Activated CD4-positive, alpha-beta T cell treated with anti-CD3 and anti-CD28 coated beads, Interleukin-2, amount 10 ng/mL, durations not matched to agents 7 days and 5 days (primary cell): ENCODE measurements at places on chromosomes 4 and X. TPM values are rescaled to one million over a fixed set of nuclear protein-coding genes. Genes with fewer than 3 reads are reported as not detected.

GRCh38 chrX:107628662-107629539 lies 591 bp downstream of the PRPS1 start:
- peaks cover 27% of the 10 kb centered on the region for H3K4me1 ChIP-seq
- DNase-seq = peak; percentile 73
- no peaks in the 10 kb centered on the region for H3K27me3 ChIP-seq
- peak overlapping the region; percentile 97 for H3K27ac ChIP-seq

DNA sequence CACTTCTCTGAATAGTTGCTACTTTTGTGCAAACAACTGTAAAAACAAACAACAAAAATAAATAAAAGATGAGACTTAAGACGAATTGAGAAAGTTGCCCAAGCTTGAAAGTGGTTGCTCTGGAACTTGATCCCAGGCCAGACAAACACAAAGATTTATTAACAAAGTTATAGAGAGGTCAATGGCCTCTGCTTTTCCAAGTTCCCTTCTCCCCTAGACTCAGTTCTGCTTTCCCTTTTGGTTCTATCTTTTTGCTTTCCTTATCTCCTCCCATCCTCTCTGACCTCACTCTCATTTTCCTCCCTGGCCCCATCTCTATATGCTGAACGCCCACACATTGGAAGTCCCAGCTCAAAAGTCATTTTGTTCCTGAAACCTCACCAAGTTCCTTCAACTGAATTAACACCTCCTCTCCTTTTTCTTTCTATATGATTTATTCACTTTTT lies 82.7 kb downstream of the MXRA5 start:
- no peak overlapping the region for H3K27ac ChIP-seq
- no peaks in the 10 kb centered on the region for H3K36me3 ChIP-seq
- DNase-seq = no peak
- H3K4me1 ChIP-seq = no peaks in the 10 kb centered on the region

DNA sequence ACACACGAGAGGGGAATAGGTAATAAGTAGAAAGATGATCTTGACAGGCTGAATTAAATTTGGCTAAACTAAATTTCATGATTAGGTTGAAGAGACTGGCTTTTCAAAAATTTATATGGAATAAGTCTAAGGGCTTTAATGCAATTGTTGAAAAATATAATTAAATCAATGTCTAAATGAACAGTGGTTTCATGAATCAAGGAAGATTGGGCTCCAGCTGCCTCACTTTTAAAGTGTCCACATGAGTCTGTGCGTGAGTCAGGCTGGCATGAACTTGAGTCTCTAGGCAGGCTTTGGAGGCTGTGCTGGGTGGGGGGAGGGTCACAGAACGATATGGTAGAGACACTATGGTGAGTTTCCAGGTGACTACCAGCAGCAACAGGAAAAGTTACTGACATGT lies 111.9 kb downstream of the SORBS2 start:
- no peak overlapping the region for H3K4me3 ChIP-seq
- no peak for DNase-seq
- H3K36me3 ChIP-seq = no peaks in the 10 kb centered on the region
- no peak overlapping the region for H3K27ac ChIP-seq
- H3K27me3 ChIP-seq = no peaks in the 10 kb centered on the region

GRCh38 chr4:22473268-22473667 lies 42.6 kb downstream of the ADGRA3 start:
- peaks cover 4% of the 10 kb centered on the region for H3K4me1 ChIP-seq
- DNase-seq = no peak
- no peaks in the 10 kb centered on the region for H3K36me3 ChIP-seq
- no peak overlapping the region for H3K4me3 ChIP-seq

DNA sequence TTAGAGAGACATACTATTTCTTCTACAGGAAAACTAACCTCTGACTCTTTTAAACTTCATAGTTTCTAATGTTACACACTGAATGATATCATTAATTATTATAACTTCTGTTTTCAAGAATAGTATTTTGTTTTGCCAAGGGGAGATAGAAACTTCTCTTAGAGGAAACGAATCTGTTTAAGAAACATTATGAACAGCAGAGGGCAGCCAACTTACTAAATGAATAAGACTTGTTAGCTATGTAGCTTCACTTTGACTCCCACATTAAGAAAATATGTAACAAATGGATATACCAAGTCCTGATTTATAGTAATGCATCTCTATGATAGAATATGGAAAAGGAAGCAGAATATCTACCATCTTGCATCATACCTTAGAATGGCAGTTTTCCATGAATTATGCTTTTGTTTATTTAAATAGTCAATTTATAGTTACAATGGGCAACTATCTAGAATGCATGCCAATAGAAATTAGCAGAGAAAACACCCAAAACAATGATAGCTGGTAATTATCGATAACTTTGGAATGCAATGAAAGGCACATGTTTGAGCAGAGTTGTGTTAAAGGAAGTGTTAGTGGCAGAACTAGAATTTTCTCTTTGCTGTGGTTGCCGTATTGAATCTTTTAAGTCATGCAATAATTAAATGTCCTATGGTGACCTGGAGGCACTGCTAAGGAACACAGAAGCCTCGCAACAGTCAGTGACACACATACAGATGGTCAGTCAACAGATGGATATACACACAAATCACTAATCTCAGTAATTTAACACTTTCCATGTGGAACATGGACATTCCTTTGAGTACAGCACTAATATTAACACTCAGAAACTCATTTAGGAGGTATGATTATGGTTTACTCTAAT lies 105.7 kb upstream of the PDLIM3 start:
- H3K27me3 ChIP-seq = peaks cover 37% of the 10 kb centered on the region
- H3K36me3 ChIP-seq = no peaks in the 10 kb centered on the region
- peaks cover 2% of the 10 kb centered on the region for H3K4me1 ChIP-seq
- no peak overlapping the region for H3K27ac ChIP-seq
- no peak overlapping the region for H3K4me3 ChIP-seq

GRCh38 chrX:104343428-104344129 lies 88.8 kb upstream of the ESX1 start:
- no peaks in the 10 kb centered on the region for H3K36me3 ChIP-seq
- peak; percentile 48 for DNase-seq
- no peak overlapping the region for H3K27ac ChIP-seq

GRCh38 chr4:40718586-40718985 lies 31.2 kb upstream of the NSUN7 start:
- no peaks in the 10 kb centered on the region for H3K36me3 ChIP-seq
- peaks cover 20% of the 10 kb centered on the region for H3K4me1 ChIP-seq
- no peak overlapping the region for H3K27ac ChIP-seq
- no peak for DNase-seq
- H3K4me3 ChIP-seq = no peak overlapping the region

DNA sequence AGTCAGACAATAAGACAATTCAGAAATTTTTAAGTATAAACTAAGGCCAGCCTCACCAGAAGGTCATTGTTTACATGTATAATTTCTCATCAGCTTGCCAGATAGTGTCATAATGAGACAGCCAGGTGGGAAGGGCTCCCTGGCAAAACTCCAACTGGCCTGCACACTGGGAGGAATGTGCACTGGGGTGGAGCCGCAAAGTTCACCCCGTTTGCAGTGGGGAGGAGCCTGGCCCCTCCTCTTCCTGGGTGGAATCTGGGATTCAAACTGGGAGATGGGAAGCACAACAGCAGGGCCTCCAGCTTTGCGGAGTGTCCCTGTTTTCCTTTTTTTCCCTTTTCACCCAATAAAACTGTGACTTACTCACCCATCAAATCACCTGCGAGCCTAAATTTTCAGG lies 329.9 kb downstream of the SMARCA1 start:
- no peak for DNase-seq
- H3K27ac ChIP-seq = no peak overlapping the region
- H3K36me3 ChIP-seq = no peaks in the 10 kb centered on the region
- no peak overlapping the region for H3K4me3 ChIP-seq
- no peaks in the 10 kb centered on the region for H3K27me3 ChIP-seq

GRCh38 chrX:122241959-122242358 lies 942.1 kb upstream of the GRIA3 start:
- no peak overlapping the region for H3K4me3 ChIP-seq
- DNase-seq = no peak
- H3K27me3 ChIP-seq = no peaks in the 10 kb centered on the region
- no peak overlapping the region for H3K27ac ChIP-seq
- H3K4me1 ChIP-seq = no peaks in the 10 kb centered on the region

DNA sequence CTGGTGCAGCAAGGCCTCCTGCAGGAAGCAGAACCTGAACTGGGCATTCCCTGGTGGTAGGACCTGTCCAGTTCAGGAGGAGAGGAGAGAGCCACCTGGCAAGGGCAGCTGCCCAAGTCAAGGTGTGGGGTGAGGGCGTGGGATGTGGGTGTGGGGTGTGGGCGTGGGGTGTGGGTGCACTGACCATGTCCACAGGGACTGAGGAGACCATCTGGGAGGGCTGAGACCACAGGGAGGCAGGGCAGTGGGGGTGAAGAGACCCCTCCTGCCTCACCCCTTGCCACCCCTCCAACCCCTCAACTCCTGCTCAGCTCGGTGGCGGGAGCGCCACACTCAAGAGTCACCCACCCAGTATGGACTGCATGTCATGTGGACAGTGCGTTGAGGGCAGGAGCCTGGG lies 117.9 kb downstream of the CPZ start:
- H3K4me1 ChIP-seq = no peaks in the 10 kb centered on the region
- no peaks in the 10 kb centered on the region for H3K27me3 ChIP-seq
- DNase-seq = no peak
- H3K4me3 ChIP-seq = no peak overlapping the region
- H3K36me3 ChIP-seq = no peaks in the 10 kb centered on the region

DNA sequence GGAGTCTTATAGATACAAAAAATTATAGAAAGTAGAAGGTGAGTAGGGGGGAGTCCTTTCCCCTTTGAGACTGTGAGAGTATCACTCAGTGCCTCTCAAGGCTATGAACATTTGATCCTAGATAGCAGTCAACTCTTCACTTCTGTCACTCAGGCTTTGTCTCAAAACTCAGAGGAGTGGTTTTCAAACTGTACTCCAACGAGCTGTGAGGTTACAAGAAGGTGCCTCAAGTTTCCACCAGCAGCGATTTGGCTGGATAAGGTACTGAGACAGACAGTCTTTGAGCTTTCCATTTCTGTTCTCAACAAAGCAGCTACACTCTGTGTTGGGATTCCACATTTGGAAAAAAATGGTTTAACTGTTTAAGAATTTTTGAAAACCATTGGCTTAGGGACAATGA lies 48.0 kb upstream of the NDST3 start:
- peaks cover 2% of the 10 kb centered on the region for H3K27me3 ChIP-seq
- no peaks in the 10 kb centered on the region for H3K36me3 ChIP-seq
- H3K4me1 ChIP-seq = peaks cover 5% of the 10 kb centered on the region
- DNase-seq = no peak
- no peak overlapping the region for H3K27ac ChIP-seq

DNA sequence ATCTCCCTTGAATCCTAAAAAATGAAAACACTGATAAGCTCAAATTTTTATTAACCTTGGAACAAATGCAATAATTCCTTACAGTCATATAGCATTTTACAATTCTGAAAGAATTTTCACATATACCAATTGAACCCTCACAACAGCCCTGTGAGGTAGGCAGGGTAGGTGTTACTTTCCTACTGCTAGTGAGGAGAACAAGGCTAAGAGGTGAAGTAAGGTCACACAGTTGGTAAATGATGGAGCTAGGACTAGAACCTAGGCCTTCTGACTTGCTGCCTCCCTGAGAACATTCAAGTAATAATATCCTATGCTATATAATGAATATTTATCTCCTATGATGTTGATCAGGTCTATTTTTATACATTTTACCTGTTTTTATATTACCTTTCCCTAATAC lies 9.7 kb downstream of the TAF9B start:
- H3K27ac ChIP-seq = no peak overlapping the region
- no peak for DNase-seq
- peaks cover 4% of the 10 kb centered on the region for H3K4me1 ChIP-seq
- peaks cover 34% of the 10 kb centered on the region for H3K36me3 ChIP-seq
- H3K27me3 ChIP-seq = no peaks in the 10 kb centered on the region
- no peak overlapping the region for H3K4me3 ChIP-seq

GRCh38 chr4:61379406-61379805 lies 179.3 kb downstream of the ADGRL3 start:
- H3K4me3 ChIP-seq = no peak overlapping the region
- DNase-seq = no peak
- no peaks in the 10 kb centered on the region for H3K27me3 ChIP-seq
- H3K4me1 ChIP-seq = no peaks in the 10 kb centered on the region
- H3K36me3 ChIP-seq = no peaks in the 10 kb centered on the region
- no peak overlapping the region for H3K27ac ChIP-seq

The PPP2R2C gene
- total RNA-seq = not detected

The MGAT4D gene
- total RNA-seq = not detected

The ADGRG4 gene
- not detected for total RNA-seq

The MAGEA4 gene
- total RNA-seq = not detected

The TKTL2 gene
- total RNA-seq = not detected
